ENCODE measurements at places on chromosomes 5 and 9.

- no peak for DNase-seq
Measured at GRCh38 chr5:77200663-77201062, 9.8 kb upstream of the PDE8B start.

GRCh38 chr5:94885931-94886330 is 267.5 kb downstream of the SLF1 start:
- DNase-seq = peak; percentile 21

GRCh38 chr5:6464441-6464840 is 15.8 kb downstream of the UBE2QL1 start:
- DNase-seq = no peak

DNA sequence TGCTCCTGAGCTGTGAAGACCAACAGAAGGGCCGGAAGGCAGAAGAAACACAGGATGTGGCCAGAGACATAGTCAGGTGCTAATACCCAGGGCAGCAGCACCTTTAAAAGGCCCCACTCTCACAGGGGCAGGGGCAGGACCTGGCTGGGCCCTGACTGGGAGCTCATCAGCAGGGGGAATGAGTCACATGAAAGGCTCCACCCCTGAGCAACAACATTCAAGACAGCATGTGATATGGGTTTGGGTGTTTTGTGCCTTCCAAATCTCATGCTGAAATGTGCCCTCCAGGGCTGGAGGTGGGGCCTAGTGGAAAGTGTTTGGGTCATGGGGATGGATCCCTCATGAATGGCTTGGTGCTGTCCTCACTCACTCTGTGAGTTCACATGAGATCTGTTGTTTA is 181.7 kb downstream of the ERCC6L2 start:
- no peak for DNase-seq

- DNase-seq = no peak
Measured at GRCh38 chr5:39822020-39822419, 397.2 kb upstream of the DAB2 start.

DNA sequence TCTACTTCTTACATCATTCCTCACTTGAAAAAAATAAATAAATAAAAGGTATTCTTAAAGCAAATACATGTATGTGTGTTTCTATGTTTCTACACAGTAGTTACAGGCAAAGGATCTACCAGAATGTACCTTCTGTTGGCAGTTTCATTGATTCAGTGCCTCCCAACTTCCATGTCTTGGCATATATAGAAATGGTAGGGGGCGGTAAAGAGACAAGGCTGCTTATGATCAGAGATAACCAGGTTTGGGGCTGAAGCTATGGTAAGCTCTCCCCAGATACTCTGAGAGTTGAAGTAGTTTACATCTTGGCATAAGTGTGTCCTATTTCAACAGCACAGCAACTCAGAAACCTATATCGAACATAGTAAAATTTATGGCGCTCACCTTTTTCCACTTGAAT is 1075.4 kb upstream of the C9orf72 start:
- no peak for DNase-seq

DNA sequence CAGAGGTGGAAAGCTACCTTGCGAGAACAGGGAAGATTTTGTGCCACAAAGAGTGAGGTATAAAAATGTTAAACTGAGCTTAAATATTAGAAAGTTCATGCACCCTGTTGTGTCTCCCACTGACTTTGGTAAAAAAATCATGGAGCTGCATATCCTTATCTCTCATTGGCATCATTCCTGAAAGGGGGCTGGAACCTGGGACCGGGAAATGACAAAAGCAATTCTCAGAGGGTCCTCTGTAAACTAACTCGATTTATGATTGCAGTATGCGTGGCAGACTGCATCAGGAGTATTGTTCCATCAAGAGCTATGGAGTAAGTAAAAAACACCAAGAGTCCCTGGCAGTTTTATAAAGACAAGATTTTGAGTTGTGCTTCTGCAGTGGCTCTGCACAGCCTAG is 148.8 kb downstream of the DCP2 start:
- no peak for DNase-seq

GRCh38 chr5:127298036-127298429 is 7.4 kb downstream of the MEGF10 start:
- DNase-seq = no peak

GRCh38 chr5:92992073-92992472 is 588.9 kb downstream of the NR2F1-AS1 start:
- no peak for DNase-seq

GRCh38 chr9:127541865-127542264 is 70.2 kb upstream of the STXBP1 start:
- DNase-seq = no peak

GRCh38 chr5:120368923-120369715 is 95.0 kb upstream of the PRR16 start:
- DNase-seq = no peak
